ENCODE measurements at places on chromosomes 4 and X. TPM values are rescaled to one million over a fixed set of nuclear protein-coding genes. Genes with fewer than 3 reads are reported as not detected.

PABPC1L2B gene
- not detected for total RNA-seq

ANTXR2 gene
- total RNA-seq, result 27.0 TPM

TNMD gene
- not detected for total RNA-seq

DNA sequence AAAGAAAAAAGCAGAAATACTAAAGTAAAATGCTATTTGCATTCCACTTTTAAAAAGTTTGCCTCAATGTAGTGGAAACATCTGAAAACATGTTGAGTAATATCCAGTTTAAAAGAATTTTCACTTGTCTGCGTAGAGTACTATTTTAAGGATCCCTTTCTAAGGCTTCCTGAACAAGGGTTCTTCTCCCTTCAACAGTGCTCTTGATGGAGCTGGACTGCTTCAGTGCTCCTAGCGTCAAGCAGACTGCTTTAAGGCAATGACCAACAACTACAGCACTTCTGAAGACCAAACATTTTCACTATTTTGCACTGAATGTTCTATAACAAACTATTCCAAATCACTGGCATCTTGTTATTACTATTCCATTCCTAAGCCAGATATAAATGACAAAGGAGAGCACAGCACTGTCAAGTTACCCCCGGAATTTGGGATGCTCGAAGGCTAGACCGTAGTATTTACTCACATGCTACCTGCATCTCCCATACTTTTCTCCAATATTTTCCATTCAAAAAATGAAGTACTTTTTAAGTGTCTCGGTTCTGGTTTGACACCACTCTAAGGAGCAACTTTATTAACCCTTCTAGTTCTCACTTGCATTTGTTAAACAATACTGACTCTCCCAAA lies 36.1 kb downstream of the TMEM165 start:
- DNase-seq, result no peak

- no peak for DNase-seq
Measured at GRCh38 chrX:31092970-31093638, 21.3 kb upstream of the FTHL17 start.

DNA sequence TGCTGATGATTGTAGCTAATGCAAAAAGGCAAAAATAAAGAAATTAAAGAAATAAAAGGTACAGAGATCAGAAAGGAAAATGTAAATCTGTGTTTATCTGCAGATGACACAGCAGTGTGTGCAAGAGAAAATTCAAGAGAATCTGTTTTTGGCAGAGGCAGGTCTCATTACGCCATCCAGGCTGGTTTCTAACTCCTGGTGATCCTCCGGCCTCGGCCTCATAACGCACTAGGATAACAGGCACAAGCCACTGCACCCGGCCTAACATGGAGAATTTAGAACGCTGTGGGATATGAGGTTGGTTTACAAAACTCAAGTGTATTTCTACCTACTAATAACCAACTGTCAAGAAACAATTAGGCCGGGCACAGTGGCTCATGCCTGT lies 29.4 kb downstream of the CTBP1 start:
- DNase-seq, result no peak

GRCh38 chrX:68292471-68292870 lies 140.8 kb downstream of the OPHN1 start:
- DNase-seq, result no peak

All from chondrocyte (in vitro differentiated cells).